ENCODE measurements at places on chromosomes 3 and 15.

- DNase-seq, result no peak
Observed at GRCh38 chr15:58327958-58328357, 103.8 kb upstream of the LIPC start.

- DNase-seq, result no peak
Observed at GRCh38 chr3:112974894-112975293, at the start of gene CD200R1. Gene CD200R1, minus strand, starts transcription at chr3:112975103. Its CDS starts 246 bp downstream, at chr3:112974857.

GRCh38 chr15:100572362-100572983 is 29.5 kb downstream of the LINS1 start:
- DNase-seq, result no peak

GRCh38 chr3:12227833-12228232 is 61.0 kb upstream of the PPARG start:
- no peak for DNase-seq

- no peak for DNase-seq
Observed at GRCh38 chr3:195227871-195228270, 43.1 kb downstream of the XXYLT1 start.

DNA sequence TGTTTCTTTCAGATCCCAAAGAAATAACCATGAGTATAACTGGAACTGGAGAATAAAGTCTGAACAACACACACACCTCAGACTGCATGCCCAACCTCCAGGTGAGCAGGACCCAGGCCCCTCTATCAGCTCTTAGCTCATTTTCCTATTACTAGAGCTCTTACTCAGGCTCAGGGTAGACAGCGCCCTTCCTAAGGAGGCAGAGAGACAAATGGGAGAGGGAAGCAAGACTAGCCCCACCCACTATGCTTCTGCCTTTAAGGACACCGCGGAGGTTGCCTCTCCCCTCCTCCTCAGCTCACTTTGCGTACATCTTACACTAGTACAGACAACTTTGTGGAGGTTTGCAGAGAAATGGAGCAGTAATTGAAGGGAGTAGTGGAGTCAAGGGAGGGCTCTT is 44.0 kb upstream of the GLCE start:
- DNase-seq, result no peak

DNA sequence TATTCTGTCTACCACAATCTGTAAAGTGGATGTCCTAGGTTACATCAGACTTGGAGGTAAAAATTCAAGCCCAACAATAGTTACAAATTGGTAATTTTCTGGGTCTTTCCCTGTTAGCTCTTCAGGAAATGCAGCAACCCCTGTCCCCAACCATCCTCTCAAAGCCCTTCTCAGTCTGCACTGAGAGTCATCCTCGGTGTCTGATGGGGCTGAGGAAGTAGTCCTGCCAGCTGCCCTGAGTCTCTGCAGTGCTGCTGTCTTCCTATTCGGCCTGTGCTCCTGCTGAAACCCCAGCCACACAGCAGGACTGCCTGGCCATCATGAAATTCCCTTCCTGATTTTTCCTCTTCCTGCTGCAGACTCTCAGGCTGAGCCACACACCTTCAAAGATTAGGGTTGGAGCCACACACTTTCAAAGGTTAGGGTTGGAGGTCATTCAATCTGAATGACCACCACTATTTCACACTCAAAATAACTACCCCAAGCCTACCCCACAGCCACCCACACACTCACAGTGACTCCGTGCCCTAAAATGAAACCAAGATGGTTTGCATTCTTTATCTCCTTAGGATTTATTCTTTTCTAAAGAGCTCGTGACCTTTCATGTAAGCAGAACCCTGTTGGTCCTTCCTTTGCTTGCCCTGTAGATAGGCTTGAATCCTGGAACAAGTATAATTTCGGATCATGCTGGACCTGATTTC is 17.6 kb downstream of the TRIM42 start:
- no peak for DNase-seq

DNA sequence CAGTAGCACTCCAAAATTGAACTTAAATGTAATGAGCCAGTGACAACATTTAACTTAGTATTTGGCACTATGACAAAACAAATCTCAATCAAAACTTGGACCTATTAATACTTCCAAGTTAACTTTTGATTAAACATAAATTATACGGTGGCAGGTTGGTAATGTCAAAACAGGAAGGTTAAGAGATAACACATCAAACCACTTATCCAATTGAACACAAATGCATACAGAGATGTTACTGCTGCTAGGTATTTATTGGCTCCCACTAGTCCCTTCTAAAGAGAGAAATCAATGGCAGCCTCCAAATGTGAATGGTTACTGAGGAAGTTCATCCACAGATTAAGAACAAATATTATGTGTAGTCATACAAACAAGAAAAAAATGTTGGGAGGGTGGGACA is 1.8 kb downstream of the GSK3B start:
- DNase-seq, result no peak

DNA sequence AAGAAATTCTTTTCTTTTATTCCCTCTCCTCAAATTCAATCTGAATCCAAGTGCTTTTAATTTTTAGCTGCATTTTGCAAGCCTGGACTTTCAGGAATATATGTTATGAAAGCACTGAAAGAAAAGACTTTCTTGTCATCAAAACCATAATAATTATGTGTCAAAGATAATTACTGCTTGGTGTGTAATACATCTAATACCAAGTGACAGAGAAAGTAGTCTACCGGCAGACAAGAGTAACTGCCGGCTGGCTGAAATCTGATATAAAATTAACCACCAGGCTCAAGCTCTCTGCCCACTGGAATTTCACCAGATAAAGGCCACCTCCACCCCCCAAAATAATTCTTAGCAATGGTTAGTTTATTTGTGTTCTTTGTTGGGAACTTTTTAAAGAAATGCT is 220.9 kb upstream of the CDIN1 start:
- DNase-seq, result no peak

- DNase-seq, result no peak
Observed at GRCh38 chr3:118269537-118270125, 765.0 kb downstream of the IGSF11 start.

DNA sequence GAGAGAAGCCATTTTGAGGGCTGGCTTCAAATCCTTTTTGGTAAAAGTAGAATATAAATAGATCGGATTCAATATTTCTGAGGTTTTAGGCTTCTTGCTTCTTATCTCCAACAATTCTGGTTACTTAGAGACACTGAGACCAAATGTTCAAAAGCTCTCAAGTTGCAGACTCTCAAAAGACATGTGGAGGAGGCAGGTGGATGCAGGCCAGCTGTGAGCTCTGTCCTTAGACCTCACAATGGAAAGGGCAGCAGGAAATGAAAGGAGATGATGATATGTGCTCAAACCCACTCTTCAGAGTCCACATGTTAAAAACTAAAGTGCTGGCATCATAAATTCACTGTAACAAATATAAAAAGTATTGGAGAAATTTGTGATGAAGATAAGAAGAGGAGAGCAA is 424.9 kb upstream of the ALCAM start:
- no peak for DNase-seq

DNA sequence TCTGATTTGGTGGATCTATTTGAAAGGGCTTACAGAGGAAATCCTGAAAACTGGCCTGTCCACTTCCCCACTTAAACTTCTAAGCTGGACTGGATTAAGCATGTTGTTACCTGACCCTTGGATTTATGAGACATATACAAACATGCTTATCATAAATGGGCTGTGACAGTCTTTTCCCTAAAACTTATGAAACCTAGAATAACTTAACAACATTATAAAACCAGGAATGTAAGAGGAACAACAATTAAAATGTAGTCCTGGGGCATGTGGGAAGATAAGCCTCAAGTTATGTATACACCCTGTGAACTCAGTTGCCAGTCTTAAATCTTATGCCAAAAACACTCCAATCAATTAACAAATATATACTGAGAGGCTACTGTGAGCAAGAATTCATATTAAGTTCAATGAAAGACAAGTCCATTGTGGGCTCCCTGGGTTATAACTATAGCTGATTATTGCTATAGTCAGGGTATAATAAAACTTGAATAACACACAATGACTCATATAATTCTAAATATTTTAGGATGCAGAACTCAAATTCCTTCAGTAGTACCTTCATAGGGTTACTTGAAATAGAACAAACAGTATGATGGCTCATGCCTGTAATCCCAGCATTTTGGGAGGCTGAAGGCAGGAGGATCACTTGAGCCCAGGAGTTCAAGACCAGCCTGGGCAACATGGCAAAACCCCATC is 87.2 kb upstream of the PPIB start:
- DNase-seq, result no peak

GRCh38 chr3:151709847-151710246 is 23.9 kb upstream of the AADACL2 start:
- no peak for DNase-seq

DNA sequence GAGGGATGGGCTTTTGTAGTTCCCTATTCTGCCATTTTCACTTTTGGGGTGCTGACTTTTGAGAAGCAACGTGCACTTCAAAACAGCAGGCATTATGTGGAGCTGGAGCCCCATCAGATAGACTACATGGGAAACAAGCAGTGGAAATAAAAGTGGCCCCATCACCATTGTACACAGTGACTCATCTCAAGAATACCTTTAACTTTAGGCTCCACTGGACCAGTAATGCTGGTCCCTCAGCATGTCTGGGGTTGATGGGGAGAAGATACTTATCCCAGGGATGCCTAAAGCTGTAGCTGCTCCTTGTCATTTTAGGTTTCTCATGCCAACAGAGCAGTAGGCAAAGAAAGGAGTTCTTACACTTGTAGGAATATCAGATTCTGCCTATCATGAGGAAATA is 45.0 kb downstream of the LSM3 start:
- DNase-seq, result no peak

GRCh38 chr3:57006179-57006657 is 54.2 kb upstream of the SPATA12 start:
- no peak for DNase-seq

- DNase-seq, result no peak
Observed at GRCh38 chr15:73539212-73540128, 93.7 kb downstream of the NPTN start.

GRCh38 chr3:13494463-13495350 is 14.6 kb downstream of the HDAC11 start:
- peak; percentile 77 for DNase-seq

- no peak for DNase-seq
Observed at GRCh38 chr3:148532774-148533173, 164.9 kb upstream of the AGTR1 start.

DNA sequence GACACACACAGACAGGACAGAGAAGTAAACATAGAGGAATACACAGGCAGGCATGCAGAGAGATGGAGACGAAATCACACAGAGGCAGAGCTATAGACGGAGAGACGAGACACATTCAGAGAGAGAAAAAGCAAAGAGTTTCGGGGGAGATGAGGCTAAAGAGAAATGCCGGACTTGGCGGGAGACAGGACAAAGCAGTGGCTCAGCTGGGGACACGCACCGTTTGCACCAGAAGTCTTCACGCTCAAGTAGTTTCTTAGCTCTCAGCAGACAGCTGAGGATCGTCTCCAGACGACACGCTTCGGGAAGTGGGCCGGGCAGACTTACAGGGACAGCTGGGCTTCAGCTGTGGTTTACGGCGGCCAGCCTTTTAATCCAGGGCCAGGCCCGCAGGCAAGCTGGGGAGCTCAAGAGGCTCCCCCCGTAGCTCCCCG is 56.2 kb upstream of the DLG1 start:
- no peak for DNase-seq

DNA sequence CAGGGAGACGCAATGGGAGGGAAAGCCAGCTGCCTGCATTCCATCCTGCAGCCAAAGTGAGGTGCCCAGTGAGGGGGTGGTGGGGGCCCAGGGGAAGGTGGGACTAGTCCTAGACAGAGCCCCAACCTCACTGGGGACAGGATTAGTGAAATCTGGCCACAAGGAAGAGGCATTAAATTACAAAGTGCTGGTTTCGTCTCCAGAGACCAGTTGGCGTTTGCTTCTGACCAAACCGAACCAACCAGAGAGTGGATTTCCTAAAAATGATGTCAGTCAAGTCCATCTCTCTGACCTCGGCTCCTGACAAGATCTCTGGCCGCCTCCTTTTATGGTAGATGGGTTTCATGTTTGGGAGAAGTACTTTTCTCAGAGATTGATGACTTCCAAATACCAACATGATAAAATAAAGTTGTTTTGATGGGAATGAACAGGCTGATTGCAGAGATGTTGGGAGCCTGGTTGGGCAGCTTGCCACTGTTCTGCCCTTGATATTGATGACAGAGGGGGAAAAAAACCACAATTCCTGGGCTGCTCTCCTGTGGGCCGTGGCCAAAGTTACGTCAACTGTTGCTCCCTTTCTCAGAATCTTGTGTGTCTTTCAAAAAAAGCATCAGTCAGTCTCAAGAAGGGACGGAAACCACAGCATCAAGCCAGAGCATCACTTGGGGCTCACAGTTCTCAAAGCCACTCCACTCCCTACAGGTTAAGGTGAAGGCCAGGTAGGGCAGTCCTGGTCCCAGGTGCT is 24.6 kb downstream of the ITGA11 start:
- no peak for DNase-seq

DNA sequence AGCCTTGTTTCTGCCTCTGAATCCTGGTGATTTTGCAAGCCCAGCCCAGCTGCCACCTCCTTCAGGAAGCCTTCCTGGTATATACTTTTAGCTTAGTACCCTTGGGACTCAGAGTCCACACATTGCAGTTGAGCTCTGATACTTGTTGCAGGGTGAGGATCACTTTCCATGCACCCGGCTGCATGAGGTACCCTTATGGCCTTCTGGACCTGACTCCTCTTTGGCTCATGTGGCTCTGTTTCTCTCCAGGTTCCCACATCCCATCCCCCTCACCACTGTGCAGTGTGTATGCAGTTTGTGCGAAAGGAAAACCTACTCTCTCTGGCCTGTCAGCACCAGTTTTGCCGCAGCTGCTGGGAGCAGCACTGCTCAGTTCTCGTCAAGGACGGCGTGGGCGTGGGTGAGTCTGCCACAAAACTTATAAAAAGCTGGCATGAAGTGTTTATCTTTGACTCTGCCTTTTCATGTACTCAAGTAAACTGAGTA is 23.1 kb upstream of the P4HTM start:
- no peak for DNase-seq

DNA sequence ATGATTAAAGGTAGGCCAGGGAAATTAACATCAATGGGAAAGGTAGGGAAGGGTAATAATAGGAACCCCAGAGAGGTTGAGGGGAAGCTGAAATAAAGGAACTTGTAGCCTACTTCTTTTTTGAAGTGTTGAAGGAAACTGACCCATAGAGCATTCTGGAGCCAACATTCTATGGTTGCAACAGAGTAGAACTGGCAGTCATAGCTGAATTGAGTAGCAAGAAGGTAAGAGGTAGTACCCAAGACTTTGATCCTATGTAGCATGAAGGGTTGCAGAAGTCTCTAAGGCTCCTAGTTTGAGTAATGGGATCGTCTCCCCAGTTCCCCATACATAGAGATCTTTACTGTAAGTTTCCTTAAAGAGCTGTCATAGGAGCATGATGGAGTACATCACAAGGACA is 7.4 kb upstream of the ZNF774 start:
- no peak for DNase-seq

Measured in HuH-7 (cell line).